Caco-2 (cell line): ENCODE measurements at places on chromosomes 1 and 21.

- DNase-seq, result no peak
Observed at GRCh38 chr1:207497941-207498340, 2.0 kb downstream of the CR1 start.

DNA sequence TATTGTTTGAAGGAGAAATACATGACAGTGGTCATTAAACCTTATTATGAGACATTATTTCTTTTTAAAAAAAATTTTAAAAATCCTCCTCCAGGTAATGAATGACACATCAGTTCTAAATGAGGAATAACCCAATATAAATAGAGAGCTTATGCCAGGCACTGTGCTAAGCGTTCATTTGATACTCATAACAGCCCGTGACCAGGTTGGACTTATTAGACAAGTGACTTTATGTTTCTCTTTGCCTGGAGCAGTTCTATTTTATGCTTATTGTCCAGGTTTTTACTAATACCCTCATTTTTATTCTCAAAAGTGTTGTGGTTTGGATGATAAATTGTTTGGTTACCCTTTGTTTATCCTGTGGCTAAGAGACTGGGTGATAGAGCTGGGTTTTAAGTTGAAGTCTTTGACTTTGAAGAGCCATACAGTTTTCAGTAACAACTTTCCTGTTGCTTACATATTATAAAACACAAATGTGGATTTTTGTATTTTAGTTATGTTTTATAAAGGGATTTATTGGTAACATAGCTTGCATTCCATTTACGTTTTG is 84.2 kb downstream of the RABGAP1L start:
- no peak for DNase-seq

DNA sequence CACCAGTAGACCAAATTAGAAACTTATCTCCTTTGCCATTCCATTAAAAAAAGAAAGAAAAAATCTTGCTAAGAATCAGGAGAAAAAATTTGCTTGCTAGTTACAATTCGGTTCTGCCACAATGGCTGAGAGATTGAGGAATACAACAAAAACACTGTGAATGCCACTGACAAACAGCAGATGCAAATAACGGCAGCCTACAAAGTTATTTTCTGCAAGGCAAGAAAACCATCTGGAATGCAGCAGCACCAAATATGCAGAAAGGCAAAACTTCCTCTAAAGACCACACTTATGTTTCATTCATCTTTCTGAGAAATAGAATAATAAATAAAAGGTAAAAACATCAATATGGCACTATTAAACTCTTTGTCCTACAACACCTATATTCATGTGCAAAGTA is 75.7 kb downstream of the ENAH start:
- DNase-seq, result no peak

GRCh38 chr1:207282496-207283380 is 38.7 kb upstream of the CD55 start:
- no peak for DNase-seq

DNA sequence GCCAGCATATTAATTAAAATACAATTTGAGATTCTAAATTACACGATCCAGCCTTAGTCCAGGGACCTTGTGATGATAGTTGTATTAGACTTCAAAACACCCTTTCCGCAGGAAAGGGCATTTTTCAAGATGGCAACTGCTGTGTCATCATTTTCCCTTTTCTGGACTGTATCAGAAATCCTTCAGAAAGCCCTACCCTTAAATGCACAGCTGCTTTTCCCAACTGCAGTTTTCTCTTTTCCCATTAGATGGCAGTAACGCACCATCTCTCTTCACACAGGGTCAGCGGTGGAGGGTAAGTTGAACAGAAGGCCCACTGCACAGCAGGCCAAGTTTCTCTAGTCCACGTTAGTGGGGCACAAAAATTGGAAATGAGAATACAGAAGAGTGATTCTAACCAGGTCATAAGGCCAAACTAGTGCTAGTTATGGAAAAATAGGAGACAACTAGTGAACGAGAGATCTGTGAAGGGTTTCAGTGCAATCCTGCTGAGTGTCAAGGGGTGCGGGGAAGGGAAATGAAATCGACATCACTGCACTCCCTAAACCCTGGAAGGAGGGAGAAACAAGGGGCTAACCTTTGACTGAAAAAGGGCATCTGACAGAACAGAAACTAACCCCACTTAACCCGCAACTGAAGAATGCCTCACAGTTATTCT is 22.1 kb upstream of the TDRD10 start:
- DNase-seq, result peak; percentile 86

DNA sequence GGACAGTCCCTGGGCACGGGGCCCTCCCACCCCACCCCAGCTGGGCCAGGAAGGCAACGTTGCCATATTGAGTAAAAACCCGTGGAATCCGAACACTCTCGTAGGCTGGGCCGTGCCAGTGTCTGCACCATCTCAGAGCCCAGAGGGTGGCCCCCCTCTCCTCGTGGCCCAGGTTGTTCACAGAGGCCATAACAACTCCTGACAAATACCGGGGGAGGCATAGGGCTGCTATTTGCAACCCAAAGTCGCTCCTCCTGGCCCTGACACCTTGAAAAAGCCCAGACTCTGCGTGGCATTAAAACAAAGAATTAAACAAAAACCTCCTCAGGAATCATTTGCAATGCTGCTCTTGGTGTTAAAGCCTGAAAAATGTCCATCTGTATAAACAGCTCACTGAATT is 141.4 kb downstream of the CASZ1 start:
- no peak for DNase-seq

GRCh38 chr1:7588457-7588827 is 182.7 kb upstream of the VAMP3 start:
- DNase-seq, result peak; percentile 19

- no peak for DNase-seq
Observed at GRCh38 chr1:89610457-89611011, 22.4 kb upstream of the LRRC8C start.

GRCh38 chr1:112872551-112872962 is 83.4 kb downstream of the SLC16A1 start:
- peak; percentile 25 for DNase-seq

DNA sequence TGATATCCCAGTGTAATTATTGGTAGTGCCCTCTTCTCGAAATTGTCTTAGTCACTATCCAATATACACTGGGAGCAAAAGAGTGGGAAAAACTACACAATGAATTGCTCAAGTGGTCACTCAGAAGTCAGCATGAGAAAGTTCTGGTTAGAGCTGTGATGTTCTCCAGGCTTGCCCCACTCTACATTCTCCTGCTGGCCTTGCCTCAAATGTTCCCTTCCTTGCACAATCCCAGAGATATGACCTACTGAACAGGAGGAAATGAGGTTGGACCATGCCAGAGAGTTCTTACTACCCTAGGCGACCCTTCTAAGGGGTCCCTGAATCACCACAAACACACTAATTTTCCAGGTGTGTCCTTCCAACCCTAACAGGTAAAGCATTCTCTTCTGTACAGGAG is 40.8 kb downstream of the GLUL start:
- DNase-seq, result no peak

DNA sequence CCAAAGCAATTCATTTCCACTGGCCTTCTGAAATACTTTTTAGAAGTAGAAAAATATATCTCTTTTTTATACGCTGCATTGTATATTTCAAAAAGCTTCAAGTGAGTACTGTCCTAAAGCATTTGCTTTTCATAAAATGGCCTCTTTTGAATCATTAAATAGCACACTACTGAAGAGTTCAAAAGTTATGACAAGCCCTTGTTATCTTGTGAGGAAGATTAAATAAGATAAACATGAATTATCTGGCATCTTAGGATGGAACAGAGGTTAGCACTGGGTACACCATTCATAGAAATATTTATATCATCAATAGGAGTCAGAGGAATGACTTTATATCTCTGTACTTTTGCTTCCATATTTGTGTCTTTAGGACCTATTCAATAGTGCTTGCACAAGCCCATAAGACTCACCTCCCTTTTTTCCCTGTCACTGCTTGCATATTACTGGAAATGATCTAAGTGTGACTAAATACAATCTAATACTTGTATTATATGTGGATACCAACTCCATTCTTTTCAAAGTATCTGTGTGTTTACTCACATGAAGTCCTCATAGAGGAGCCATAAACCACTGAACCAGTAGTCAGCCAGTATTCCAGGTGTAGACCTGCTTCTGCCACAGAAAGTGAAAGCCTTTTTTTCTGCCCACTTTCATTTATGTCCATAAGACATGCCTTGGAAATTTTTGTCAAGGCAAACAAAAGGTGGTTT is 274.2 kb upstream of the C1orf105 start:
- no peak for DNase-seq

- no peak for DNase-seq
Observed at GRCh38 chr21:42298237-42298636, 17.0 kb downstream of the TFF3 start.

GRCh38 chr1:238950784-238951183 is 435.6 kb upstream of the CHRM3 start:
- DNase-seq, result no peak
